HFFc6 (cell line): ENCODE measurements at places on chromosomes 4 and X. TPM values are rescaled to one million over a fixed set of nuclear protein-coding genes. Genes with fewer than 3 reads are reported as not detected.
A peak's percentile ranks its signal among the peaks of the same experiment; 100 is the strongest.

GRCh38 chr4:9384126-9384525 is 21.2 kb downstream of the USP17L30 start:
- DNase-seq, result no peak
- no peaks in the 10 kb centered on the region for H3K27me3 ChIP-seq
- no peak overlapping the region for H3K27ac ChIP-seq
- no peaks in the 10 kb centered on the region for H3K36me3 ChIP-seq
- no peak overlapping the region for H3K4me3 ChIP-seq

- no peak for DNase-seq
- H3K27me3 ChIP-seq, result no peaks in the 10 kb centered on the region
- peaks cover 24% of the 10 kb centered on the region for H3K36me3 ChIP-seq
- no peak overlapping the region for H3K4me3 ChIP-seq
- H3K27ac ChIP-seq, result no peak overlapping the region
Measured at GRCh38 chr4:20367446-20367845, 115.7 kb downstream of the SLIT2 start.

DNA sequence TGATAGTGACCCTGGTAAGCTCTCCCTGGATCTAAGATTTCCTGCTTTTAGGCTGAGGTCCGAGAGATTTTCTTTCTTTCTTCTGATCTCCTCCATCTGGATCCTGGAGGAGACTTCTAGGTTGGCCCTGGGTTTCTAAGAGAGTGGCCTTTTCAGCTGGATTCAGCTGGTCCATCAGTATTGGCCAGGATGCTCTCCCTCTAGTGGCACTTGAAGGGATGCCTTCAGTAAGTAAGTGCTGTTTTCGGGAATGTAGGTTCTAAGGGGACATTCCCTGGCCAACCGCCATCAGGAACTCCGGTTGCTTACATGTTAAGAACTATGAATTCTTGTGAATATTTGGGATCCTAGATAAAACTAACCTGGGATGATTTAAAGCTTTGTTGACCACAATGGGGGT is 56.9 kb downstream of the SERTM2 start:
- no peaks in the 10 kb centered on the region; the same call in 1 of the 2 replicates for H3K27me3 ChIP-seq
- H3K27ac ChIP-seq, result no peak overlapping the region
- no peak for DNase-seq
- no peak overlapping the region for H3K4me3 ChIP-seq

GRCh38 chr4:68076194-68076593 is 53.5 kb downstream of the TMPRSS11F start:
- no peak overlapping the region for H3K27ac ChIP-seq
- H3K4me3 ChIP-seq, result no peak overlapping the region
- H3K36me3 ChIP-seq, result no peaks in the 10 kb centered on the region
- peaks cover 2% of the 10 kb centered on the region; the same call in 1 of the 2 replicates for H3K27me3 ChIP-seq

- no peak overlapping the region for H3K27ac ChIP-seq
- H3K36me3 ChIP-seq, result no peaks in the 10 kb centered on the region
- peaks cover 23% of the 10 kb centered on the region for H3K4me1 ChIP-seq
Measured at GRCh38 chr4:6767748-6768538, 14.6 kb upstream of the KIAA0232 start.

GRCh38 chr4:151195801-151196200 is 81.2 kb upstream of the PRSS48 start:
- H3K27me3 ChIP-seq, result no peaks in the 10 kb centered on the region
- peak; percentile 58 for DNase-seq
- H3K36me3 ChIP-seq, result peaks cover 16% of the 10 kb centered on the region
- H3K27ac ChIP-seq, result peak overlapping the region; percentile 96

GRCh38 chr4:146472404-146472803 is 49.3 kb downstream of the SLC10A7 start:
- DNase-seq, result no peak
- H3K36me3 ChIP-seq, result 0 out of 2 replicates have a peak, but pooled peaks cover 5% of the 10 kb centered on the region
- H3K4me1 ChIP-seq, result peaks cover 17% of the 10 kb centered on the region
- no peaks in the 10 kb centered on the region for H3K27me3 ChIP-seq
- no peak overlapping the region for H3K4me3 ChIP-seq

- H3K27me3 ChIP-seq, result peaks cover 33% of the 10 kb centered on the region
- no peaks in the 10 kb centered on the region for H3K36me3 ChIP-seq
Measured at GRCh38 chrX:152886716-152887115, 11.2 kb upstream of the ZNF185 start.

GRCh38 chr4:8292478-8293107 is 23.0 kb downstream of the HTRA3 start:
- H3K27me3 ChIP-seq, result no peaks in the 10 kb centered on the region; the same call in none of the 2 replicates
- no peak overlapping the region for H3K27ac ChIP-seq
- no peaks in the 10 kb centered on the region for H3K4me1 ChIP-seq
- H3K36me3 ChIP-seq, result peaks cover 6% of the 10 kb centered on the region; the same call in 1 of the 2 replicates
- no peak overlapping the region for H3K4me3 ChIP-seq

GRCh38 chrX:9557091-9557490 is 92.2 kb downstream of the TBL1X start:
- no peak overlapping the region for H3K4me3 ChIP-seq
- H3K27ac ChIP-seq, result no peak overlapping the region

GRCh38 chr4:38166082-38166481 is 205.9 kb downstream of the PTTG2 start:
- no peak overlapping the region for H3K4me3 ChIP-seq
- no peak overlapping the region for H3K27ac ChIP-seq
- H3K4me1 ChIP-seq, result peaks cover 43% of the 10 kb centered on the region
- peaks cover 13% of the 10 kb centered on the region; the same call in 1 of the 2 replicates for H3K36me3 ChIP-seq
- DNase-seq, result no peak
- peaks cover 3% of the 10 kb centered on the region for H3K27me3 ChIP-seq

DNA sequence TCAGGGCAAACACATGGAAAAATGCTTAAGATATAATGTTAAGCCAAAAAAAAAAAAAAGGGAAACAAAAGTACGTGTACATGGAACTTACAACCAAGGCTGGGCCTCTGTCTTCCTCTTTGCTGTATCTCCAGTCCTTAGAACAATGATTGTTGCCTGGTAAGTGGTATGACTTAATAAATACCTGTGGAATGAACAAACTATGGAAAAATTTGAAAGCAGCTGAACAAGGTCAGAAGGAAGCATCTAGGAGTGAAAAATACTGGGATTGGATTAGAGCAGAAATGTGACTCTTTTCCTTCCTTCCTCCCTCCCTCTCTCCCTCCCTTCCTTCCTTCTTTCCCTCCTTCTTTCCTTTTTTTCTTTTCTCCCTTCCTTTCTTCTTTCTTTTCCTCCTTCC is 54.2 kb upstream of the SMIM10 start:
- peak; percentile 71 for DNase-seq
- no peaks in the 10 kb centered on the region for H3K36me3 ChIP-seq
- H3K27me3 ChIP-seq, result no peaks in the 10 kb centered on the region
- H3K27ac ChIP-seq, result peak overlapping the region; percentile 93
- peaks cover 54% of the 10 kb centered on the region for H3K4me1 ChIP-seq
- peak overlapping the region; percentile 73 for H3K4me3 ChIP-seq

DNA sequence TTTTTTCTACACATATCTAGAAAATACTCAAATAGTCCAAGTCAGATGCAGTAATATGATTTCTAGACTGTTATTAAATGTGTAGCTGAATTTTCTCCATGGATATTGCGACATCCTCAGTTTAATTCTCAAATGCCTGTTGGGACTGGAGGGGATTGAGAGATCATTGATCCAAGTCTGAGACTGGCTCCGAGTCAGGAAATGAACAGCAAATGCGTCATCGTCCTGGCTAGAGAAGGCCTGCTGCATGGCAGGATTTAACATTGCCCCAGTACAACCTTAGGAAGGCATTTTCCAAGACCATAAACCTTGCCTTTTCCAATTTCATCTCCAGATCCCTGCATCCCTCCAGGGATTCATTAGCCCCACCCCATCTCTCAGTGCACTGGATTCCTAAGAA is 56.6 kb upstream of the SLC6A14 start:
- H3K4me1 ChIP-seq, result no peaks in the 10 kb centered on the region
- H3K27ac ChIP-seq, result no peak overlapping the region
- H3K4me3 ChIP-seq, result no peak overlapping the region
- no peak for DNase-seq
- H3K27me3 ChIP-seq, result no peaks in the 10 kb centered on the region

DNA sequence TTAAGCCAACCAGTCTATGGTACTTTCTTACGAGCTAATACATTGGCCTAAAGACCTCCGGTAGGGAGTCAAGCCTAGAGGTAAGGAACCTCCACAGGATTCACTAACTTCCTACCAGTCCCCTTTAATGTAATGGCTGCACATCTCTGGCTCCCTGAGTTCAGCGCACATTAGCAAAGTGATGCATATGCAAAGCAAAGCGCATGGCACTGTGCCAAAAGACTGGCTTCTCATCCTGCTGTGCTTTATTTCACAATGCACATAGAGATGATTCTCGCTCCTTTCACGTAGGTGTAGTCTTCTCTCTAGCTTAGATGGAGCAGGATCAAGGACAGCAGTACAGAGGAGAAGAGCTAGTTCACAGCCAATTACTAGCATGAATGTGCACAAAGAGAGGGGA is 14.6 kb upstream of the CLTRN start:
- H3K27ac ChIP-seq, result no peak overlapping the region
- peaks cover 21% of the 10 kb centered on the region for H3K4me1 ChIP-seq
- H3K36me3 ChIP-seq, result no peaks in the 10 kb centered on the region; the same call in 1 of the 2 replicates
- H3K4me3 ChIP-seq, result no peak overlapping the region
- H3K27me3 ChIP-seq, result no peaks in the 10 kb centered on the region; the same call in 1 of the 2 replicates

The GRID2 gene
- not detected in 3 replicates for total RNA-seq

The NXF2 gene
- not detected in 3 replicates for total RNA-seq

The LNX1 gene
- total RNA-seq, result 0.06 TPM in 1 of 2 replicates, not detected in the other

The ANKRD50 gene
- 17.0 to 23.2 TPM (median 18.7 TPM) in 3 replicates for total RNA-seq

The PPP1R2C gene
- not detected in 2 replicates for total RNA-seq

The PTTG2 gene
- not detected in 3 replicates for total RNA-seq

The PGM2 gene
- total RNA-seq, result 39.2 and 44.9 TPM in 2 replicates

The FAM47C gene
- not detected in 2 replicates for total RNA-seq

The DRD5 gene
- not detected in 3 replicates for total RNA-seq

The MAML3 gene
- total RNA-seq, result 1.2 to 1.8 TPM (median 1.2 TPM) in 3 replicates

The CDKL2 gene
- 0.20 and 0.47 TPM in 2 replicates for total RNA-seq

The IGFBP7 gene
- 499 to 836 TPM (median 700 TPM) in 3 replicates for total RNA-seq

The RGN gene
- total RNA-seq, result 0.48 and 2.8 TPM in 2 replicates

The P2RY10 gene
- total RNA-seq, result not detected in 3 replicates
